Epithelial cell of alveolus of lung (primary cell): ENCODE measurements at places on chromosomes 5 and 9. TPM values are rescaled to one million over a fixed set of nuclear protein-coding genes. Genes with fewer than 3 reads are reported as not detected.

Gene MEIKIN
- total RNA-seq = not detected in 2 replicates

Gene ARID3C
- total RNA-seq = 0.13 TPM in 1 of 2 replicates, not detected in the other

Gene CAPSL
- total RNA-seq = not detected in 2 replicates

Gene BTNL8
- not detected in 2 replicates for total RNA-seq

Gene FOXD4L4
- under 0.01 and 0.08 TPM in 2 replicates for total RNA-seq

Gene PHF19
- total RNA-seq = 34.3 and 45.5 TPM in 2 replicates

Gene PDCD1LG2
- 4.7 TPM in 1 of 2 replicates, not detected in the other for total RNA-seq
